CD4-positive, alpha-beta T cell treated with Interleukin-6 at 100 ng/mL for 8 hours (primary cell): ENCODE measurements at places on chromosomes 5 and 9.

GRCh38 chr5:69493396-69494133 is 975 bp downstream of the OCLN start:
- DNase-seq, result no peak

GRCh38 chr9:401223-401622 is 186.6 kb downstream of the DOCK8 start:
- DNase-seq, result no peak

DNA sequence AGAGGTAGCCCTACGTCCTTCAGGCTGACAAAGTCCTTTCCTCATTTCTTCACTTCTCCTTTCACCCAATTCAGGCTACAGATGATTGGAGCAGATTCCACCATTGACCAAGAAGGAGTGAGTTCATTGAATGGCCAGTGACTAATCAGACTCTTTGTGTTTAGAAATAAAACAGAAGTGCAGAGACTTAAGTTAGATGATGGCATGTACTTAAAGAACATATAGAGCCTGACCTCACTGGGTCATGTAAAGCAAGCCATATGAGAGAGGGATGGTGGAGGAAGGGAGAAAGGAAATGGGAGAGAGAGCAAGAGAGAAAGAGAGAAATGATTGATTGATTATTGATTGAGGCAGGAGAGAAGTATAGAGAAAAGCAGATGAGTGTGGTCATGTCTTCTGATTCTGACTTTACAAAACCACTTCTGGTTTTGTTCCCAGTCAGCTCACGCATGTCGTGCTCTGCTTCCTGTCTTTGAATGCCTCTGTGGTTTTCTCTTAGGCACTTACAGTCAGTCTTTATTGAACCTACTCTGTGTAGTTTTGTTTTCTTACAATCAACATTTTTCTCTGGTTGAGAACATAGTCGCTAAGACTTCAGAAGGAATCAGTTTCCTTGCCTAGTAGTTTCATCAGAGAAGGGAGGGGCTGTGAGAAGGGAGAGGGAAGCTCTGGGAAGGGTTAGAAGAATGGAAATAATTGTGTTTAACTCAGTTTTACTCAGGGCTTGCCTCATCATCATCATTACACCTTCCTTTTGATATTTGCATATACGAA is 149.2 kb upstream of the KLF9 start:
- DNase-seq, result peak; percentile 75

DNA sequence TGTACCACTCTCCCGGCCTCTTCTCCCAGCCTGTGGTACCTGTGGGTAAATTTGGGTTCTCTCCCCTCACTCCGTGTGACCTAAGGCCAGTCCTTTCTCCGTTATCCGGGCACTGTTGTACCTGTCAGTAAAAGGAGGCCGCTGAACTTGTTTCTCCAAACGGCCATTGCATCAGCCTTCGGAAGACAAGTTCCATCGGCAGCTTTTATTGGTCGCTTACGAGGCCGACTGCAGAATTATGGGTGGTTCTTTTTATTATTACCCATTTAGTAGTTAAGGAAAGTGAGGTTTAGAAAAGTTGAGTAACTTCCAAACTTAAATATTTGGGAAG is 558 bp downstream of the GRPEL2 start:
- DNase-seq, result no peak

DNA sequence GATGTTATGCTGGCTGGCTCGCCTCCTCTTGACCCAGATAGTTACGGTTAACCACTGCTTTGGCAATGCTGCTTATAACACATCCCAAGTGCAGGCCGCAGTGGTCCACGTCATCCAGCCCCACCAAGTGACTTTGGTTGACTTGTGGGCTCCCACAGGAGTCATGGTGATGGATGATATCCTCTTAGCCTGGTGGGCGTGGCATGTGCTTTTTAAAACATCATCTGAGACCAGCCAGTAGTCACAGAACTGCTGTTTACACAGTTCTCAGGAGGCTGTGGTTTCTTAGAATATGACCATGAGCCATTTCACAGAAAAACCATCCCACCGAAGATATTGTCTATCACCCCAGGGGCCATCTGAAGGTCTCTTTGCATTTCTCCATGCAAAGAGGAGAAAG is 216.9 kb downstream of the SH3GL2 start:
- DNase-seq, result no peak

DNA sequence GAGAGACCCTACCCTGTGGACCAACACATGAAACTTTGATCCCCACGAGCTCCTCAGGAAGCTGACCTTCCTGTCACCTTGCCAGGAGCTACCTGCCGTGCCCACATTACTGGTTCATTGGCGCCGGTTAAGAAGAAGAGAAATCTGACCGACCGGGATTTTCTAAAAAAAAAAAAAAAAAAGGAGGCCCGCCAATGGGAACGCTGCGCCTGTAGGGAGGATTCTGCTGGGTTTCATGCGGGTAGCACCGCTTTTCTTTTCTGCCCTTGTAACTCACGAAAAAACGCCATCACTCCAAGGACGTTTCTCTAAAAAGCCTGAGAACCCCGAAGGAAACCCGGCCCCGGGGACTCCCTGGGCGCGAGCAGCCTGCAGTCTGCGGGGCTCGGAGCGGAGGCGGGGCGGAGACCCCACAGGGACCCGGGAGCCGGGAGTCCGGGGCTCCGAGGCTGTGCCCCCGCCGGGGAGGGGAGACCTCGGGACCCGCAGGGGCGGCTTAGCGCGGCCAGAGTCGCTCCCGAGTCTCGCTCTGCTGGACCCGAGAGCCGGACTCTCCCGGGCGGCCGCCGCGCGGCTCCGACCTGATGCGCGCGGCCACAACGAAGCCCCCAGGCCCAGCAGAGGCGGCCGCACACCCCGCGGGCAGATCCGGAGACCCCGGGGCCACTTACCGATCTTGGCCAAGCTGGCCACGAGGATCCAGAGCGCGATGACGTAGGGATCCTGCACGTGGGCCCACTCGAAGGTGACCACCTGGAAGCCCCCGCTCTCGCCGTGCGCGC is 617 bp downstream of the SLC9A3 start:
- no peak for DNase-seq

DNA sequence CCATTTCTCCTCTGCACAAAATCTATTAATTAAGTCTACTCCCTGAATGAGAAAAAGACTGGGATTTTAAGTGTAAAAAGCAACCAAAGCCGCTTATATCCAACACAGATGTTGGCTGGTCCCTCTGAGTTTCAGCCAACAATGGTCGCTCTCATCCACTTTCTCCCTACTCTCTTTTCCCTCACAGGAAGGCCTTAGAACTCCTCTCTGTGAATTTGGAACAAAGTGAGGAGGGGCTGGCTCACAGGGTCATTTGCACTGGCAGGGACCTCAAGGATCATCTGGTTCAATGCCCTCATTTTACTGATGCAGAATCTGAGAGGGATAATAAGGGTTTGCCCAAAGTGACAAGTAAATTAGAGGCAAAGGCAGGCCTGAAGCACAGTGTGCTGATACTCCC is 64.0 kb downstream of the DPYSL3 start:
- no peak for DNase-seq

- no peak for DNase-seq
Observed at GRCh38 chr9:116686693-116687073, 422 bp upstream of the TRIM32 start.

- DNase-seq, result no peak
Observed at GRCh38 chr5:136081217-136081591, 51.4 kb upstream of the SMAD5 start.

- DNase-seq, result no peak
Observed at GRCh38 chr5:11724940-11725339, 179.3 kb downstream of the CTNND2 start.

DNA sequence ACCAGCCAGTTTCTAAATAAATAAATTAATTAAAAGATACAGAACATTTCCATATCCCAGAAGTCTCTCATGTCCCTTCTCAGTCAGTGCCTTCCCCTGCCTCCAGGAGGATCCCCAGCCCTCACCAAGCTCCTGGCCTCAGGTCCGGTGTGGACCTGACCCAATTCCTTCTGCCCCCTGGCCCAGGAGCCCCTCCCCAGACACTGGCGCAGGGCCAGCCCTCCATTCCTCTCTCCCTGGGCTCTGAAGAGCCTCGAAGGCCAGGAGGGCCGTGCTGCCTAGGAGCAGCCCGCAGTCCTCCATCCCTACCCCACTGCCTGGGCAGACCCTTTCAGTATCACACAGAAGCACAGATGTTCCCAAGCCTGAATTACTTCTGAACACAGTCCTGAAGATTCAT is 61.8 kb upstream of the BARHL1 start:
- no peak for DNase-seq

GRCh38 chr9:135976944-135977343 is 15.8 kb upstream of the UBAC1 start:
- DNase-seq, result no peak

GRCh38 chr5:139676951-139677735 is 29.0 kb downstream of the CXXC5 start:
- no peak for DNase-seq

DNA sequence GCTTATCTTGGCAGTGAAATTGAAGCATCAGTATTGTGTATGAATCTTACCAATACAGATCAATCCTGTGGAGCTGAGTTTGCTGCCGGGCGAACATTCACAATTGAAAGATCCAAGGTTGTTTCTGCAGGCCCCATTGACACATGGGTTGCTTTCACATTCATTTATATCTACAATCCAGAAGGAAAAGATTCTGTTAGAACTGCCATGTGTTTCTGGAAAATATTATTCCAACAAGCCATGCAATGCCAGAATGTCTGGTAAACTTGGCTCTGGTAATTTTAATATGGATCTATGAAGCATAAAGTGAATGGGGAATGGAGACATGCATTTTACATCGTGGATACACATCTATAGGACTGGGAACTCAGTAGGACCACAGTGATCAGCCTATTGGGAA is 180.8 kb downstream of the FBN2 start:
- DNase-seq, result no peak

DNA sequence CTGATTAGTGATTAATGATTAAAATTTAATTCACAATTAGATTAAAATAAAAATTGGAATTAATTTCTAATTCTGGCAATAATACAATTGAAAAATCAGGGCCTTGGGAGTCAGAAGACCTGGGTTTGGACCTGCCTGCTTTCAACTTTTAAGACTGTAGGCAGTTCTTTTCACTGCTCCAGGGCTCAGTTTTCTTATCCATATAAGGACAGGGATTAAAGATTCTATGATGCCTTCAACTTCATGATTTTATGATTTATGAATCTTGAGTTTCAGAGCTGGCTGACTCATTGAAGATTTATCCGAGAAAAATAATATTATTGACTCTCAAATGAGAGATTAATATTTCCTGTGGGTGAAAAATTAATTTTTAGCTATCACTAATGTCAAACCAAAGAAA is 208.6 kb upstream of the ANKH start:
- no peak for DNase-seq

- DNase-seq, result no peak
Observed at GRCh38 chr9:138060881-138061280, 183.3 kb downstream of the CACNA1B start.

DNA sequence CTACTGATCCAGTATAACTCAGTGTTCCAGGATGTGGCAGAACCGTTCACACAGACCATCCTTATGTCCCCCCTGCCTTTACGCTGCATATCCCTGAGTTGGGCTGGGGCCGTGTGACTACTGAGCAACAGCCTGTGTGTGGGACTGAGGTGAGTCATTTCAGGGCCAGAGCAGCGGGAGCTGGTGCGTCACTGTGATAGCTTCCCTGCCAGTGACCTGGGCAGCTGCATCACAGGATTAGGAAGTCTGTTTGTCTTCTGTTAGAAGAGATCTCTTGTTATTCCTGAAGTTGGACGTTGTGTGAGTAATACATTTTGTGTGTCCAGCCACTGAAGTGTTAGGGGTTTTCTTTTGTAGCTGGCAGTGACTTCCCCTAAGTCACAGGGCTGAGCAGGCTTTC is 35.6 kb downstream of the TPPP start:
- no peak for DNase-seq

DNA sequence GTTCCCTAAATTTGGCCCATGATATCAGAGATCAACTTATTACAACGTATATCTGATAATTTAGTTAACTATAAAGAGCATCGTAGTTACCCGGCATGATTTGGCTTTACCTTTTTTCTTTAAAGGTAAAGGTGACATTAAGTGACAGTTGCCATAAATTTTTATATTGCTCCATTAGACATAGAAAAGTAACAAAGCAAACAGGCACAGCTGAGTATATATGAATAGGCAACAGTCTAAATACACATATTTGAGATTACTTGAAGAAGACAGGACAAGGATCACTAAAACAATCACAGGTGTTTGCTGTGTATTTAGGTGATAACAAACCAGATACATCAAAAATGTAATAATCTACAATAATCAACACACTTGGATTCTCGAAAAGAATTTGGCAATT is 34.8 kb downstream of the RFX3 start:
- DNase-seq, result no peak
